ENCODE measurements at places on chromosomes 2 and 18.

GRCh38 chr2:43518181-43518580 is 77.7 kb downstream of the THADA start:
- DNase-seq: no peak

- no peak for DNase-seq
Measured at GRCh38 chr2:47109680-47110079, 45.4 kb downstream of the STPG4 start.

GRCh38 chr2:173280853-173281252 is 73.8 kb upstream of the CDCA7 start:
- DNase-seq: no peak

GRCh38 chr2:37168217-37168981 is 11.6 kb upstream of the EIF2AK2 start:
- DNase-seq: peak; percentile 26

DNA sequence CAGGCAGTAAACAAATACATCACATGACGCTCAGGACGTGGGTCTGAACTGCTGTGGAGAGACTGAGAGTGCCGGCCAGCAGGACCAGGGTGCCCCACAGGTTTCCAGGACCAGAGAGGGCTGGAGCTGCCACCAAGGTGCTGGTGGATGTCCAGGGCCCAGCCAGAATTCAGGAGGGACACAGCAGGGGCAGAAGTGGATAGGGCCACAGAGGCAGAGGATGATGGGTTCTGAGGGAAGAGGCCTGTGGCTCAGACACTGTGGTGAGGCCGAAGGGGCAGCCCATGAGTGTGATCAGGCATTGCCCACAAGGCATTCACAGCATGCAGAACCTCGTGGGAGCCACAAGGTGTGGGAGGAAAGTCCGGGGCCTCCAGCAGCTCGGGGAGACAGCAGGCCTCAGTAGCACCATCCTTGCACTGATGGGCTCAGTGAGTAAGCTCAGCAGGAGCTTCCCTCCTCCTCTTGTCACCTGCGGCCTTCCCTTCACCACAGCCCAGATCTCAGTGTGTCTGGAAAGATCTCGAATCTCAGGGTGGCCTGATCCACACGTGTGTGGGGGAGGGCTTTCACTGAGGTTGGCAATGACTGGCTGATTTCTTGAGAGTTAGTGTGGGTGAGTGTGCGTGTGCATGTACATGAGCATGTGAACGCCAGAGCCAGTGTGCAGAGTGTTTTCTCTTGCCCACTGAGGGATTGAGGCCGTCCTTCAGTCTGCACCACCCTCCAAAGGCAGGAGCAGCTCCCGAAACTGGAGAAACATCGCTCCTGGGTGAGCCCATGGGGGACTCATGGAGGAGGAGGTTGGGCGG is 181.8 kb upstream of the RAB6C start:
- DNase-seq: no peak

GRCh38 chr2:197137231-197137630 is 173.3 kb downstream of the ANKRD44 start:
- DNase-seq: no peak

GRCh38 chr2:11842336-11842735 is 95.9 kb downstream of the LPIN1 start:
- DNase-seq: no peak

DNA sequence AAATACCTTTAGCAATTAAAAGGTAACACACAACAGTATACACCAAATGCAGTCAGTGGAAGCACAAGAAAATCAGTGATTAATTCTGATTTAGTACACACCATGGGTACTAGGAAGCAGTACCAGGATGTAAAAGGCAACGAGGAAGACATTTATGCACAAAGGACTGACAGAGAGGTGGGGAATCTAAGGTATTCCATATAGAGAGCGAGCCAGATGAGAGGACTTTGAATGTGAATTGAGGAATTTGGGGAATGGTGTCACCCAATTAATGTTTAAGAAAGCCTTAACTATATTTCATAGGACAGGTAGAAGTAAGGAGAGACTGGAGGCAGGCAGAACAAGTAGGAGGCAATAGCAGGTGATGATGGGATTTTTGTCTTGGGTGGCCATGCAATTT is 11.7 kb downstream of the CPS1 start:
- no peak for DNase-seq

- no peak for DNase-seq
Measured at GRCh38 chr2:157245846-157246764, 11.4 kb upstream of the GALNT5 start.

GRCh38 chr2:219003979-219004378 is 10.8 kb upstream of the CRYBA2 start:
- DNase-seq: no peak

DNA sequence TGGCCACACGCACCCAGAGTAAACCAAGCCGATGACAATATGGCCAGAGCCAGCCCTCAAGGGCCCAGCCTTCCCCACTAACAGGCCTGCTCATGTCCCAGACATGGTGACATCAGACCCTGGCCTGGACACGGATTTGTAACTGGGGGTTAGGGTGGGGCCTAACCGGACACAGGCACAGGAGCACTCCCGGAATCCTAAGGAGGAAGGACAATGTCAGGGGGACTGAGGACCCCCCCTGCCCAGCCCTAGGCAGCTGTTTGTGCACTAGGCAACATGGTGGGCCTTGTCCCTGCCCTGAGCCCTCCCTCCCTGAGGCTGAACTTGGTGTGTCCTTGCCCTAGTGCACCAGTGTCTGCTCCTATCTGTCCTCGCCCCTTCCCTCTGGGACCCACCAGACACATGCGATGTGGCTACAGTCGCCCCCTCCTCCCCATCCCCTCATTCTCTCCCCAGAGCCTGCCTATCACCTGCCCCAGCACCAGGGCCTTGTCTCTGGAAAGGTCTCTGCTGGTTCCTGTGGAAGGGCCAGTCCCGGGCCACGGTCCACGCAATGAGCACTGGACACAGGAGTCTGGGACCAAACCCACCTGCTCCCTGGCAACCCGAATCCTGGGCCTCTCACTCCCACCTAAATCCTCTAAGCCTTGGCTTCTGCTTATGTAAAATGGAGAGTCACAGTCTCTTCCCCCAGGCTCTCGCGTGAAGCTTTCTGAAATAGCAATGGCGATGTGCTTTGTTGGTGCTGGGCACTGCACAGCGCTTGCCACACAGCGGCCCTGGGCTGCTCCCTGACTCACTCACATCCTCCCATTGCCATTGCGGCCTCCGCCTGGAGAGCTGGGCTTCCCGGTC is 76.5 kb upstream of the RAB6C start:
- DNase-seq: no peak

DNA sequence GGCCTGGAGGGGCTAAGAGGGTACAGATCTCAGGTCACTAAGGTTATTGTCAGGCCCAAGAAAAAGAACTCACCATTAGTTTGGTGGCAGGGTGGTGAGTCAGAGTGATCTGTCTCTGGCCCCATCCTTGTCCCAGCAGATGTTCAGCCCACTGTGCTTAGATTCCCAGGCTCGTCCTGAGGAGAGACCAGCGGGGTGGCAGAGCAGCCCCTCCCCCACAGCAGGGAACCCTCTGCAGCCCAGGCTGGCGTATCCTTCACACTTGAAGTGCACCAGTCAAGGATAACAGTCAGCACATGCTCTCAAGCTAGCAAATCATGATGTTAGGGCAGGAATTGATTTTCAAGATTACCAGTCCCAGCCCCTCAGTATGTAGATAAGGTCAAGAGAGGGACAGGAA is 43.1 kb downstream of the TMEM185B start:
- no peak for DNase-seq

- DNase-seq: no peak
Measured at GRCh38 chr2:230891509-230891908, 26.8 kb downstream of the ITM2C start.

GRCh38 chr2:15818881-15819280 is 121.5 kb upstream of the MYCN start:
- no peak for DNase-seq

- DNase-seq: no peak
Measured at GRCh38 chr2:234426616-234427015, 70.3 kb downstream of the ARL4C start.

GRCh38 chr18:62490967-62491695 is 31.7 kb upstream of the ZCCHC2 start:
- DNase-seq: no peak

- no peak for DNase-seq
Measured at GRCh38 chr2:207083361-207084110, 82.2 kb downstream of the KLF7 start.

- no peak for DNase-seq
Measured at GRCh38 chr18:51171223-51171622, 26.3 kb downstream of the MEX3C start.

DNA sequence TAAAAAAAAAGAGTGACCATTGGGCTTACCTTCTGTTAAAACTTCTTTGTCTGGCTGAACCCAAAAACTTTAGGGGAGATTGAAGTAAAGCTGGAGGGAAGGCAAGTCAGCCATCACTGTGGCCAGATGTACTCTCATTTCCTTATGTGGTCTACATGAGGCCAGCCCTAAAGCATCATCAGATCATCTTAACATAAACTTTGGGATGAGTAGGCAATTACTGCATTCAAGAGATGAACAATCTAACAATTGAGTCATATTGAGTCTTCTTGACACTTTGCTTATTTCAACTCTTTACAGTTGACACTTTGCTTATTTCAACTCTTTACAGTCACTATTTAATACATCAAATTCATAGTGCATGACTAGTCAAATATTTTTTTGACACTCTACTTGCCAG is 155.6 kb downstream of the QPCT start:
- DNase-seq: no peak

DNA sequence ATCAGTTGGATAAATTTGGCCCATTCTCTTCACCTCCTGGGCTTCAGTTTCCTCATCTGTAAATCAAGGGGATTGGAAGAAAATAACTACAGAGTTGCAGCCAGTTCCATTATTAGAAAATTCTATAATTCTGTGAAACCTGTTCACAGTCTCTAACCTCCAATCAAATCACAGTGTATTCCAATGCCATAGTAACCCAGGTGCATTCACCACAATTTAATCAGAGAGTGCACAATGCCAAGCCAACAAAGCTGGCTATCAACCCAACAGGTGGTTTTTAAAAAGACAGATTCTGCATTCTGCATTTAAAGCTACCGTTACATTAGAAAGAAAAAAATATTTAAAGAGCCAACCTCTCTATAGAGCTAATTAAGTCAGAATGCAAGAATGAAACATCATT is 308.6 kb downstream of the RNF144A start:
- no peak for DNase-seq

DNA sequence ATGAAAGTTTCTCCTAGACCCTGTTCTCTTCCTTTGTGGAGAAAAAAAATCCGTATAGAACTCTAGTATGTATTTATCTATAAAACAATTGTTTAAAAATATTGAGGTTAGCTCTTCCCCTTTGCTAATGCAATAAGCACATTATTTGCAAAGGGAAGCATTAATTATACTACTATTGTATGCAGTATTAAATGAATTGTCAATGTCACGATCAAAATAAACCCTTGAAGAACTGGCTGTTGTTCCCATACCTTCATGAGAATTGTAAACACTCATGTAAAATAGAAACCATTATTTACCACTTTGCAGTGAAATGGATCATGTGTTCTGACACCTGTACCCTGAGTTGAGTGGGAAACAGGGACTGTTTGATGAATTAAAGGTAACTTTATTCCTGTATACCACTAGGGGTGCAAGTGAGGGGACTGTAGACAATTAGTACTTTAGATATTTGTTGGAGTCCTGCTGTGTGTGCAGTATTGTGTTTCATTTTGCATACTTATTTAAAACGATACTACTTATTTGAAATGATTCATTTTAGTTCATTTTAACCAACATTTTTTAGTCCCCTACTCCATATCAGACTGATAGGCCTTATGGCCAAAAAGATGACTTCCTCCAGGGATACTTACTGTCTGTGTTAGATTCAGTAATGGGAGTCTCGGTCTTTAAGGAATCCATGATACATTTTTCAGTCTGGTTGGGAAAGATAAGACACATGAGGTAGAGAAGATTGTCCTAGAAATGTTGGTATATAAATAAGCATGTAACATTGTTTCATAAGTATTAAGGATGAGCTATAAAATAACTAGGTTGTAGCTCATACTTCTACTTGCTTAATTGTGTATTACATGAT is 7.9 kb downstream of the PKP4 start:
- DNase-seq: no peak

DNA sequence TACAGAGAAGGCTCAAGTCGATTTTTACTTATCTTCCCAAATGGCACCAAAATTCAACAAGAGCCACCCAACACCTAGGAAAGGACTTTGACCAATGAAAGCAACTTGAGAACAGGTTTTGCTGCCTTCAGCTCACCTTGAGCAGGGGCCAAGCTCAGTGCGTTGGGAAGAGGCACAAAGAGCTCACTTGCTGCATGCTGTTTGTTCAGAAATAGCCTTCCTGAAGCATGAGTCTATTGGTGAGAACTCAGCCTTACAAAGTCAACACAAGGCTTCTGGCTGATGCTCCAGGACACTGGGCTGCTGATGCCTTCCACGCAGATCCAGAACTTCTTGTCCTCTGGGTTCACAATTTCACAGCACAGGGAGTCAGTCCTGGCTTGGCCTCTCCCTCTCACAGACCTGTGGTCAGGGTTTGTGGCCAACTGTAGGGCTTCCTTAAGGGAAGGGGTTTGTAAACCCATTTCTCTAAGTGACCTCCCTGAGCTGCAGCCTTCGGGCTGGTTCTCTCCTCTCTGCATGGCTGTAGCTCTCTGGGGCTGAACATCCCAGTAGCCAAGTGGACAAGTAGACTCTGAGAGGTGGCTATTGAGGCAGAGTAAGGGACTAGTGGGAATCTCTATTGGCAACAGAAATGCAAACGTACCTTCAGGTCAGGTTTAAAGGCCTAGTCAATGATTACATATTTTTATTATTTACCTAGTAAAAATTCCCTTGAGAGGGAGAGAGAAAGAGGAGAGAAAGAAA is 124.7 kb upstream of the GATA6 start:
- no peak for DNase-seq

DNA sequence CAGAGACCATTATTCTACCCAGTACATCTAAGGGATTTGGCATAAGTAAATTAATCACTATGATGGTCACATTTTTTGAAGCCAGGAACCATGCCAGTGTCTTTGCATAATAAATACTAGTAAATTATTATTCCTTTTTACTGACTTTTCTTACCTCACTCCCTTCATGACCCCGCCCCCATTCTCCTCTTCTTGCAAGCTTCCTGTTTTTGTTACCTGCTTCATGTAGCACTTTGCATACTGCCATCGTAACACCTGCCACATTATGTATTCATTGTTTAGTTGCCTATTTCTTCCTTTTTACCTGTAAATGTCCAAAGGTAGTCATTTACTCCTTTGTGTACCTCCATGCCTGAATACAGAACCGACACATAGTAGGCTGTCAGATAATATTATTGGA is 309.5 kb downstream of the KIAA1328 start:
- DNase-seq: no peak

- DNase-seq: no peak
Measured at GRCh38 chr18:23825496-23825895, 136.2 kb downstream of the LAMA3 start.

- DNase-seq: peak; percentile 69
Measured at GRCh38 chr2:177332026-177332991, 60.3 kb upstream of the AGPS start.

DNA sequence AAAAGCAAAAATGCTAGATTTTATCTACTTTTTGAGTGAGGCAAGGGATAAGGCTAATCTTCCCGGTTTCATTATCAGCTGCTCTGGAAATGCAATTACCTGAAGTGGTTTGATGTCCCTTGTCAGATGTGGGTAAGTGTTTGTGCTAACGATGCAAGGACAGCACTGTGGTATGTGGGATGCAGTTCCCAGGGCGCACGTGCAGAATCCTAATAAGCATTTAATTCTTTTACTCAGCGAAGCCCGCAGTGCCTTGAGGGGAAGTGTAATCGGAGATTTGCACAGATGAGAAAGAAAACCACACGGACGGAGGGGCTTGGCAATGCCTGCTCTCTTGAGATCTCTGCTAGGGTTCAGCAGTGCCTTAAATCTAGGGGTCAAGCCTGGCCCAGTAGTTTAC is 108.5 kb upstream of the LYPD6 start:
- DNase-seq: no peak

GRCh38 chr2:157052685-157053224 is 204.8 kb upstream of the GALNT5 start:
- no peak for DNase-seq

Measured in cerebellum (tissue), 4 donors.